ENCODE measurements at places on chromosomes 3 and 15.

DNA sequence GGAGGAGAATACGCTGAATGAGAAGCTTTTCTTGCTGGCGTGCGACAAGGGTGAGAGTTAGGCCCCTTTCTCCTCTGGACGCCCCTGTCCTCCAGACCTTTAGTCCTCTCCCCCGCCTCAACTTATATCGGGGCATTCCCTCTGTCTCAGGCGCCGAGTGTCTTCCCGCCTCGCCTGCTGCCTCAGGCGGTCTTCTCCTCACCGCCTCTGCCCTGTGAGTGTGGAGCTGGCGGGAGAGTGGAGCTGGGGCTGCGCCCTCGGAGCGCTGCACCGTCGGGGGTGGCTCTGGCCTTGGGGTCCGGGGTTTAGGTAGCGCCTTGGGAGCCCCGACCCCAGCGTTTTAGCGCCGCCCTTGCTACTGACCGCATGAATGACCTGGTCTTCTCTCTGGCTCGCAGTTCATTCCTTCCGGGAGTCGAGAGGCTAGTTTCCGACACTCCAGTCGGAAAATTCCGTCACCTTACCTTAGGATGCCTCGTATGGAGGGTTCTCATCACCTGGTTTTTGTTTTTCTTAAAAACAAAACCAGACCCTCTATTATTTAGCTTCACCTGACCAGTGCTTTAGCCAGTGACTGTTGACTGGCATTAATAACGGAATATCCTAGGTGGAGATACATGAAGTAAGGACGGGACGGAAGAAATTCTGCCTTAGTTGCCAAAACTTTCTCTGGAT is 985 bp downstream of the TRPC1 start:
- no peak for DNase-seq

DNA sequence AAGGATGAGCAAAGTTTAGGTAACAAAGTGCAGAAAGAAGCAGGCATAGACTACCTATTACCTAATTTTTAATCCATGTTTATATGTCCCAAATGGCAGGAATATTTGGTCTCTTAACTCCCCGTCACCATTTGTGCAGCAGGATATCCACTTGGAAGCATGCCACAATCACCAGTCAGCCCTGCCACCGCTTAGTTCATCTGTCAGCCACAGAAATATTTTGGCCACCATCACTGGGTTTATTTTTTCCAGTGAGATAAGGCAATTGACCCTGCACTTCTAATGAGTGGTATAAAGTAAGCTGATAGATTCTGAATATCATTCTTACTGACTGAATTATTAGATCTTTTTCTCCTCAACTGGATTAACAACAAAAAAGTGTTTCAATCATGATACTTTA is 152.9 kb upstream of the SOX2 start:
- DNase-seq: no peak

GRCh38 chr3:4505688-4506558 is 12.8 kb downstream of the ITPR1 start:
- DNase-seq: no peak

- no peak for DNase-seq
These were observed 5.8 kb downstream of the HSPBAP1 start for GRCh38 chr3:122787872-122788271.

GRCh38 chr15:99163271-99164062 is 58.6 kb downstream of the SYNM start:
- DNase-seq: no peak

DNA sequence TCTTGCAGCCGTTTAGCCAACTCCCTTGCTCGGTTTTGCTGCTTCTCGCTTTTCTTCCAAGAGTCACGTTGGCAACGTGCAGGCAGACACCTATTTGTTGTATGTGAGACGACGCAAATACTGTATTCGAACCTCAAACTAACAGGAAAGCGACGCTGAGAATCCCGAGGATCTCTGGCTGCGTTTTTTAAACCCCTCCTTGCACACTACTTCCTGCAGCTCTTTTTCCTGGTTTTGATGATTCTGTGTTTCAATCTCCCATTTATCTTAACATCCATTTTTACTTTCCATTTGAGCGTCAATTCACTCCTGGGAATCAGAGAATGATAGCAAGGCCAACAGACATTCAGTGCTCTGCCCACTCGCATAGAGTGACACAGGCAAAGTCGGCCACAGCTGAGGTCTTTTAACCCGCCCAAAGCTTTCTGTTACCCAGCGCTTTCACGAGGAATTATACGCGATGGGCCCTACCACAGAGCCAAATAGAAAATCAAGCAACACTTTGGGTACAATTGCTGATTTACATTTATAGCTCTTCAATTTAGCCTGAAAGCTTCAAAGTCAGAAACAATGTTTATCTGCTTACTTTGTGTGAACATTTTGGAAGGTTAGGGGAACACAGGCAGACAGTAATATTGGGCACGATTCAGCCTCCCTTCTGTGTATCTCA is 1.6 kb upstream of the ANXA2 start:
- DNase-seq: no peak

DNA sequence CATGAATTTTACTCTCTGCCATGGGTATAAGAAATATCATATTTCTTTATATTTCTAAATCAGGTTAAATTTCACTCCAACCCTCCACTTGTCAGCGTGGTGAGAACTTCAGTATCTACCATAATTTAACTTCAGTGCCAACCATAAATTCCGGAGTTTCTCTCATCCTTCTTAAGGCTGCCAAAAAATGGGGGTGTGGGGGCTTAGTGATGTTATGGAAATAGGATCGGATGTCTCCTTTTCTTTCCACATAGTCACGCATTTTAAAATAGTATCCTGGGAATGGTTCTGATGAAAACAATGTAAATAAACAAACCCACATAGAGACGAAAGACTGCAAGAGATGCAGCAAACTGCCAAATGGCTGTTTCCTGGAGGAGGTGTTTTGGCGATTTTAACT is 12.9 kb upstream of the FAM3D start:
- no peak for DNase-seq

GRCh38 chr15:57624730-57625129 is 33.0 kb downstream of the MYZAP start:
- DNase-seq: no peak
